Colonic mucosa (tissue), 4 donors: ENCODE measurements at places on chromosomes 1 and 21. TPM values are rescaled to one million over a fixed set of nuclear protein-coding genes. Genes with fewer than 3 reads are reported as not detected.

DNA sequence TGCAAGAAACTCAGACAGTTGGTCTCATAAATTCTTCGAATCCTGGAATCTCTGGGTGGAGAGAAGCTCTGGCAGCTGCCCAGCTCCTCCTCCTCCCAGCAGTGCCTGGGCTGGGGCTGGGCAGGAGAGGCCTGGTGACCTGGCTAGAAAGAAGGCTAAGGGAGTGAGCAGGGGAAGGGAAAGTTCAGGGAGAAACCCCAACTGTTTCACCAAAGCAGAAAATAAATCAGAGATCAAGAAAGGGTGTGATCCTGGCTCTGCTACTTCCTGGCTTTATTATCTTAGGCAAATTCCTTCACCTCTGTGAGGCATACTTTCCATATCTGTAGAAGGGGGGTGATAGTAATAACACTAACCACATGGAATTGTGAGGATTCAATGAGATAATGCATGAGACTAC is 8.8 kb upstream of the COL16A1 start:
- peak; percentile 73 for DNase-seq
- peak overlapping the region; percentile 10 for H3K27ac ChIP-seq
- H3K36me3 ChIP-seq, result no peaks in the 10 kb centered on the region

DNA sequence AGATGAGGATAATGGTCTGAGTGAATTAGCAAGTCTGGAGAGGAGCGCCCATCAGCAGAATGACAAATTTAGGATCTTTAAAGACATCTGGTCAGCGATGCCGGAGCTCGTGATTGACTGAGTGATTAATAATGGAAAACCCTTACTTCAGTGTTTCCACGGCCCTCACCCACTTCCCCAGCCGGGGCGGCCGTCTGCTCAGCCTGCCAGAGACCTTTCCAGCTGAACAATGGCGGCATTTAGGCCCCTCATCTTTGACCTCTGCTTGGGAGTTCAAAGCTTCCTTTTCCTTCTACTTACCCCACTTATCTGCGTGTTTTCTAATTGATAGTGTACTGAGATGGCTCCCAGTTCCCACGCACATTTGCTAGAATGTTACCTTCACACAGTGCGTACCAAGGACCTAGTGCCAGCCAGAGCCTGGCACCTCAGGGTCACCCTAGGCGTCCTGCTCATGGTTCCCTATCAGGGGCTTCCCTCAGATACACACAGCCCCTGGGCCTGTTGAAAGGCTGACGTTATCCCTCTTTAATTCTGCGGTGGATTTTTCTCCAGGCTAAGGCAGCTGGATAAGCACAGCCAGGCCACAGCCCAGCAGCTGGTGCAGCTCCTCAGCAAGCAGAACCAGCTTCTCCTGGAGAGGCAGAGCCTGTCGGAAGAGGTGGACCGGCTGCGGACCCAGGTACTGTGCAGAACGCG is 232.8 kb downstream of the SDCCAG8 start:
- DNase-seq, result no peak
- H3K4me3 ChIP-seq, result no peak overlapping the region
- no peaks in the 10 kb centered on the region for H3K27me3 ChIP-seq
- H3K4me1 ChIP-seq, result no peaks in the 10 kb centered on the region
- no peaks in the 10 kb centered on the region for H3K36me3 ChIP-seq

DNA sequence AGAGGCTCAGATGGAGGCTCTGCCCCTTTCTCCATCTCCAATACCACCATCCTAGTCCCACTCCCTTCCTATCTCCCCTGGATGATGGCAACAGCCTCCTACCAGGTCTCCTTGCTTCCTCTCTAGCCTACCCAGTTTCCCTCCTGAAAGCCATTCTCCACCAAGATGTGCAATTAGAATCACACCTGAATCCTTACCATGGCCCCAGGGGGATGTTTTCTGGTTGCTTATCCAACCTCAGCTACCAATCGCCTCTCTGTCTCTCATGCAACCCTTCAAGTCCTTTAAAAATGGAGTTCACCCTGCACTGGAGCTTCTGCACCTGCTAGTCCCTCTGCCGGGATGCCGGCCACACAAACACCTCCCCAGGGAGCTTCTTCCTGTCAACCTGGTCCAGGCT is 2.9 kb downstream of the RCAN1 start:
- no peaks in the 10 kb centered on the region for H3K36me3 ChIP-seq
- no peak for DNase-seq
- H3K27me3 ChIP-seq, result no peaks in the 10 kb centered on the region
- H3K4me1 ChIP-seq, result no peaks in the 10 kb centered on the region

GRCh38 chr1:56584910-56585528 is 5.7 kb upstream of the PLPP3 start:
- peak; percentile 43 for DNase-seq
- H3K4me1 ChIP-seq, result no peaks in the 10 kb centered on the region
- H3K36me3 ChIP-seq, result no peaks in the 10 kb centered on the region
- no peak overlapping the region for H3K4me3 ChIP-seq
- no peak overlapping the region for H3K27ac ChIP-seq

GRCh38 chr1:207181847-207182246 is 77.8 kb downstream of the C4BPA start:
- H3K27ac ChIP-seq, result no peak overlapping the region
- no peaks in the 10 kb centered on the region for H3K27me3 ChIP-seq
- H3K4me1 ChIP-seq, result no peaks in the 10 kb centered on the region
- no peaks in the 10 kb centered on the region for H3K36me3 ChIP-seq
- no peak overlapping the region for H3K4me3 ChIP-seq

DNA sequence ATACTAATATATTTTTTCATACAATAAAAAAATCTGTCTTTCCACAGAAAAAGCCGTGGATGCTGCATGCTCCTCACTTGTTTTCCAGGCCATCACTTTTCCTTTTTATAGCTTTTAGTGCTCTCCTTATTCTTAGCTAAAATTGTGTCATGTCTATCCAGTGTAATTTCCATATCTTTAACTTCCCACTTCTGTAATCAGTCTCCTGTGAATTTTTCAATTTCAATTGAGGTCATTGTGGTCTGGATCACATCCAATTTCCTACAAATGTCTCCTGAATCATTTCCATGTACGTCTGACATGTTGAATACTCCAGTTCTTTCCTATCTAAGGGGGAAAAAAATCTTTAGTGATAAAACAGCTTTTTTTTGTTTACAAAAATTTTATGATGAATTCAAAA is 838.2 kb upstream of the B3GALT2 start:
- no peaks in the 10 kb centered on the region for H3K27me3 ChIP-seq
- no peak overlapping the region for H3K27ac ChIP-seq
- DNase-seq, result no peak

GRCh38 chr1:147502760-147503159 is 38.5 kb upstream of the BCL9 start:
- H3K27ac ChIP-seq, result no peak overlapping the region
- DNase-seq, result no peak
- no peaks in the 10 kb centered on the region for H3K27me3 ChIP-seq
- H3K36me3 ChIP-seq, result no peaks in the 10 kb centered on the region

DNA sequence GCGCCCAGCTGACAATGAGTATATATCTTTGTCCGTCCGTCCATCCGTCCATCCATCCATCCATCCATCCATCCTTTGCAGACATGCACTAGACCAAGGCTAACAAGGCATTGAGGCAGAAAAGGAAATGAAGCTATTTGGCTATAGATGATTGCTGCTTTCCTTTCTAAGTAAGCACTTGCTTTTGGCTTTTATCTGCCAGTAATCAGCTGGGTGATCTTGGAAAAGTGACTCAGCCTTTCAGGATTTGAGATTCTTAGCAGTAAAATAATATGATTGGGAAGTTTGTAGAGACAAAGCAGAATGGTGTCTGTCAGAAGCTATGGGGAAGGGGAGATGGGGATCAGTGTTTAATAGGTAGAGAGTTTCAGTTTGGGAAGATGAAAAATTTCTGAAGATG is 22.7 kb downstream of the ZFYVE9 start:
- H3K27ac ChIP-seq, result no peak overlapping the region
- H3K4me1 ChIP-seq, result no peaks in the 10 kb centered on the region
- DNase-seq, result no peak
- H3K27me3 ChIP-seq, result no peaks in the 10 kb centered on the region

- H3K36me3 ChIP-seq, result no peaks in the 10 kb centered on the region
- H3K4me1 ChIP-seq, result no peaks in the 10 kb centered on the region
- no peak for DNase-seq
- no peak overlapping the region for H3K4me3 ChIP-seq
- no peaks in the 10 kb centered on the region for H3K27me3 ChIP-seq
- no peak overlapping the region for H3K27ac ChIP-seq
Observed at GRCh38 chr1:111366256-111366655, 61.3 kb downstream of the OVGP1 start.

- DNase-seq, result no peak
- no peaks in the 10 kb centered on the region for H3K36me3 ChIP-seq
- no peak overlapping the region for H3K4me3 ChIP-seq
- no peaks in the 10 kb centered on the region for H3K27me3 ChIP-seq
Observed at GRCh38 chr21:43624339-43624738, 34.9 kb downstream of the HSF2BP start.

DNA sequence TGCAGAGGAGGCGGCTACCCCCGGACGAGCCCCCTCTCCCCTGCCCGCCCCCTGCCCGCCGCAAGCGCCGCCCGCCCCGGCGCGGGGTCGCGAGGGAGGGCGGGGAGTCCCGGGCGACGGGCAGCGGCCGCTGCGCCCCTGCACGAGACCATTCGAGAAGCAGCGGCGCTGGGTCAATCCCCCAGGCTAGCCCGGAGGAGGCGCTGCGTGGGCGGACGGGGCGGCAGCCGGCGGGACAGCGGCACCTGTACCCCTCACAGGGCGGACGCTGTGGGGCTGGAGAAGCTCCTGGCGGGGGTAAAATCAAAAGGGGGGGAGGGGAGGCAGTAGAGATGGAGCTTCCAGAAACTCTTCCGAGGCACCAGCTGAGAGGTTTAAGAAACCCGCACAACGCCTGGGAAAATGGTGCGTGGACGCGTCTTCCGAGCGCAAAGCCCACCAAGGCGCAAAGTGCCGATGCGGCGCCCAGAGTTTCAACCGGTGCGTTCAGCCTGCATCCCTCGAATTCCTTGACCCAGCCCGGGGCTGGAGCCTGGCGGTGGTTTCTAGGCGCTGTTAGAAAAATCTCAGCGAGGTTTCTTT is at the start of gene PLPPR5:
TSS of gene PLPPR5 (minus strand) at position 1 of the 582 bp plus-strand sequence. CDS start 190 bp downstream, outside the sequence.
- no peaks in the 10 kb centered on the region for H3K4me1 ChIP-seq
- H3K27me3 ChIP-seq, result peaks cover 31% of the 10 kb centered on the region
- no peak within 1 kb of the TSS for H3K27ac ChIP-seq
- no peak within 1 kb of the TSS for H3K4me3 ChIP-seq

DNA sequence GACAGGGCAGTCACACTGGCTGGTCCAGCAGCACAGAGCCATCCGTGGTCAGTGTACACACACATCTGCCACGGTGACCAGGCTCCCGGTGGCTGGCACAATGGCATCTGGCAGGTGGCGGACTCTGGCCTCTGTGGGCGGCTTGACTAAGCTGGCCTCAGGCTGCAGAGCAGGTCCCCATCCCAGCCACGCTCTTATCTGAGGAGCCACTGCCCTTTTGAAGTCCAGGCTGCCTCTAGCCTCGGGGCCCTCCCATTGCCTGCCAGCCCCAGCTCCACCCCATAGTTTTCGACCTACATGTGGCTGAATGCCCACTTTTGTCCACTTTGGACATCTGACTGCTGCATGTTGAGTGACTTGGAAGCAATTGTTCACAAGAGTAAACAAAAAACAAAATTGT is 29.9 kb upstream of the EDN2 start:
- peak overlapping the region; percentile 76 for H3K27ac ChIP-seq
- H3K4me1 ChIP-seq, result peaks cover 6% of the 10 kb centered on the region
- H3K27me3 ChIP-seq, result no peaks in the 10 kb centered on the region
- no peaks in the 10 kb centered on the region for H3K36me3 ChIP-seq
- H3K4me3 ChIP-seq, result no peak overlapping the region

DNA sequence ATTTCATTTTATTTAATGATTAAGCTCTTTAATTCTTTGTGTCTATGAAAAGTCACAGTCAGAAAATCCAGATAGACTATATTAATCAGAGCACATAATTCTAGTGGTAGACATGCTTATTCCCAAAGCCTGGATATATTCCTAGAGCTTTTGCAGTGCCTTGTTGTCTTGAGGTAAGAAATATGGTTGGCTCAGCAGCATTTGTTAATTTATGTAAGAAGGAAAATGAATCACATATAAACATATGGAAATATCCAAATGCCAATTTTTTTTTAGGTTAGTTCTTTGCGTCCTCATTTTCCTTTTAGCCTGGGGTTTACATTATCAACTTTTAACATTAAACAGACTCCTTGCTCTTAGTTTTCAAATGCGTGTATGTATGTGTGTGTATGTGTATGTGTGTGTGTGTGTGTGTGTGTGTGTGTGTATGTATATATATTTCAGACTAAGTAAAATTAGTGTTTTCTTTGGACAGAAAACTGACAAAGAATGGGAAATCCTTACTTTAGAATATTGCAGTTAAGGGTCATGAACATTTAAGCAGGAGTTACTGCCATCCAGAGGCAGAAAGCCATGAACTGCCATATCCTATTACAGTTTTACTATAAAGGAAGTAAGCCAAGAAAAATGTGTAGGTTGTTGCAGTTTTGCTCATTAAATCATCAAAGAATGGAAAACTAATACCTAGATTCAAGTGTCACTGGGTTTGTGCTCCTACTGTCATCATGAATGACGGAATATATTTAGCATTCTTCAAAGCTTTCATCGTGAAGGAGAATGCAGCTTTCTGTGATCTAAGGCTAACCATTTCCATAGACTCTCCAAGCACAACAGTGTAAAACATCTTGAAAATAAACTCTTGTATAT is 477.1 kb upstream of the NR5A2 start:
- DNase-seq, result no peak
- H3K27ac ChIP-seq, result no peak overlapping the region
- no peaks in the 10 kb centered on the region for H3K36me3 ChIP-seq
- no peaks in the 10 kb centered on the region for H3K4me1 ChIP-seq
- H3K27me3 ChIP-seq, result no peaks in the 10 kb centered on the region
- H3K4me3 ChIP-seq, result no peak overlapping the region

GRCh38 chr1:32128479-32128878 is 20.6 kb downstream of the KPNA6 start:
- H3K36me3 ChIP-seq, result no peaks in the 10 kb centered on the region
- H3K4me3 ChIP-seq, result no peak overlapping the region
- H3K4me1 ChIP-seq, result no peaks in the 10 kb centered on the region

DNA sequence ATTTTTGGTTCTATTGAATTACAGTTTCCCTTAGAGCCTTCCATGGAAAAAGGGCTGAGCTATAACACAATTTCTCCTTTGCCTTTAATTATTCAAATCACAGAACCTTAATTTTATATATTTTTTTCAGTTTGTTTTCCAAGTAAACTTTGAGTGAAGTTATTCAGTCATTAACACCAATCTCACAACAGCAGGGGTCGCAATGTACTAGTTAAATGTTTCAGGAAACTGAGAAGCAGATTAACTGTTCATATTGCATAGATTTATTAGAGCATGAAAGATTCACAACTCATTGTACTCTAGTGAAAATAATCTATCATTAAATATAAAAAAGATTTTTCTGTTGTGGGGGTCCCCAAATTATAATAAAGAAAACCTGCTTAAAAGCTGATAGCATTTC is 64.1 kb downstream of the KIFAP3 start:
- no peak overlapping the region for H3K27ac ChIP-seq
- DNase-seq, result peak; percentile 47
- no peaks in the 10 kb centered on the region for H3K4me1 ChIP-seq
- H3K36me3 ChIP-seq, result no peaks in the 10 kb centered on the region

GRCh38 chr1:178518894-178519293 is 6.0 kb downstream of the TEX35 start:
- no peak overlapping the region for H3K27ac ChIP-seq
- no peaks in the 10 kb centered on the region for H3K27me3 ChIP-seq
- no peaks in the 10 kb centered on the region for H3K36me3 ChIP-seq

AIM2 gene
- total RNA-seq, result not detected

MSH4 gene
- total RNA-seq, result 0.20 TPM

CRYBG2 gene
- 30.3 TPM for total RNA-seq

CA14 gene
- 0.29 TPM for total RNA-seq

SYPL2 gene
- 0.35 TPM for total RNA-seq

RAB3B gene
- 3.6 TPM for total RNA-seq

ADCY10 gene
- 0.64 TPM for total RNA-seq

S100A2 gene
- total RNA-seq, result 1.0 TPM

TNFAIP8L2 gene
- 1.2 TPM for total RNA-seq

GPR153 gene
- 19.6 TPM for total RNA-seq

PLA2G2C gene
- 0.27 TPM for total RNA-seq
